ENCODE measurements at places on chromosomes 13 and 19. TPM values are rescaled to one million over a fixed set of nuclear protein-coding genes. Genes with fewer than 3 reads are reported as not detected.

GRCh38 chr19:8498295-8498694 lies 4.1 kb downstream of the PRAM1 start:
- H3K27ac ChIP-seq = no peak overlapping the region
- no peaks in the 10 kb centered on the region for H3K36me3 ChIP-seq
- peaks cover 7% of the 10 kb centered on the region for H3K4me1 ChIP-seq
- no peak overlapping the region for H3K4me3 ChIP-seq
- DNase-seq = no peak

GRCh38 chr19:32254509-32254890 lies 90.9 kb upstream of the ZNF507 start:
- no peaks in the 10 kb centered on the region for H3K4me1 ChIP-seq
- no peaks in the 10 kb centered on the region for H3K36me3 ChIP-seq
- no peak overlapping the region for H3K27ac ChIP-seq
- H3K4me3 ChIP-seq = no peak overlapping the region
- DNase-seq = no peak

DNA sequence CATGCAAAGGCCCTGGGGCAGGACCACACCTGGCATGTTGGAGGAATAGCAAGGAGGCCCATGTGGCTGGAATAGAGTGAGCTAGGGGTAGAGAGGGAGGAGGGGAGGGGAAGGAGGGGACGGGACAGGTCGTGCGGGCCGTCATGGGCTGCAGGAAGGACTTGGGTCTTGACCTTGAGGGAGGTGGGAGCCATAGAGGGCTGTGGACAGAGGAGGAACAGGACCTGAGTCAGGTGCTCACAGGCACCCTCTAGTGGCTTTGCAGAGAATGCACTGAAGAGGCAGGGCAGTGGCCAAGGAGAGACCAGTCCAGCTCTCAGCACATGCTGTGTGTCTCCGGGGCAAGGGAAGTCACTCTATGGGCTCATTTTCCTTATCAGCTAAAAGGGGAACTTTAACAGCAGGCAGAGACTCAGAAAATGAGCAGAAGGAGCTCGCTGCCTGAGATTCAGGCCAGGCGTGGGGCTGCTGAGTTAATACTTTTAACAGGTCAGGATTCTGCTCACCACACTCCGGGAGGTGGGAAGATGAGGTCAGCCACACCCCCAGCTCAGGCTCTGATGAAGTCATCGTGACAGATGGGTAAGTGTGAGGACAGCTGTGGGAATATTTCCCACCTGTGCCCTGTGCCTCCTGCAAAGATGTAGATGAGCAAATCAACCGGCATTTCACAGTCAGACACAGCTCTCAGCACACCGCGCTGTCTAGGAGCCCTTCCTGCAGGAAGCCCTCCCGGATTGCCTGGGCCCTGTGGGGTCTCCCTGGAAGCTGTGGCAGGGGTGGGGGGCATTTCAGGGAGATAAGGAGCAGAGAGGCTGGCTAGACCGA lies 6.0 kb upstream of the TNFAIP8L1 start:
- peaks cover 4% of the 10 kb centered on the region for H3K27me3 ChIP-seq
- H3K27ac ChIP-seq = no peak overlapping the region
- peak overlapping the region; percentile 78 for H3K4me3 ChIP-seq
- DNase-seq = peak; percentile 68
- H3K4me1 ChIP-seq = peaks cover 6% of the 10 kb centered on the region

GRCh38 chr13:23468811-23469210 lies 35.3 kb upstream of the SACS start:
- no peaks in the 10 kb centered on the region for H3K27me3 ChIP-seq
- no peaks in the 10 kb centered on the region for H3K36me3 ChIP-seq
- H3K4me3 ChIP-seq = peak overlapping the region; percentile 33
- peaks cover 64% of the 10 kb centered on the region for H3K4me1 ChIP-seq
- DNase-seq = no peak
- H3K27ac ChIP-seq = no peak overlapping the region

GRCh38 chr13:69935043-69935442 lies 172.6 kb upstream of the ATXN8OS start:
- H3K27ac ChIP-seq = no peak overlapping the region
- no peaks in the 10 kb centered on the region for H3K27me3 ChIP-seq
- H3K4me3 ChIP-seq = no peak overlapping the region
- DNase-seq = no peak
- no peaks in the 10 kb centered on the region for H3K36me3 ChIP-seq
- no peaks in the 10 kb centered on the region for H3K4me1 ChIP-seq

DNA sequence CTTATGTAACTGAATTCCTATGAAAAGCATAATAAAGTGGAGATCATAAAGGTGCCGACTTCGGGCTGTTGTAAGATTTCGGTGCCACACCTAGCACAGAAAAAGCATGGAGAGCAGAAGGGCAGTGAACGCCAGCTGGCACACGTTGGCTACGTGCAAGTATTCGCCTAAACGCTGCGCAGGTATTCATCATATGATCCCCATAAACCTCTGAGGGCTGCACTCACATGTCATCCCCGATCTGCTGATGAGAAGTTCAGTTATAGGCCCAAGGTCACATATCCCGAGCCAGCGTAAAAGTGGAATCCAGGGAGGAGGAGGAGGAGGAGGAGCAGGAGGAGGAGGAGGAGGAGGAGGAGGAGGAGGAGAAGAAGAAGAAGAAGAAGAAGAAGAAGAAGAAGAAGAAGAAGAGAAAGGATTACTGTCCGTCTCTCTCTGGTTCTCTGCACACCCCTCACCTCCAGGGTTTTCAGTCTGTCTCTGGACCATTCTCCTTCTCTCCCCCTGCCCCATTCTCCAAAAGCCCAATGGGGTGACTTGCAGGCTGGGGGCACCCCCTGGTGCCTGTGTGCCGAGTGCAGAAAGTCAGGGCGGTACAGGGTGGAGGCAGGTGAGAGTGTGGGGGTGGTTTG lies 18.6 kb upstream of the CYP2S1 start:
- H3K4me3 ChIP-seq = no peak overlapping the region
- no peak for DNase-seq
- no peaks in the 10 kb centered on the region for H3K36me3 ChIP-seq
- H3K27ac ChIP-seq = no peak overlapping the region
- H3K27me3 ChIP-seq = no peaks in the 10 kb centered on the region

GRCh38 chr13:111241006-111241755 lies 79.3 kb upstream of the TEX29 start:
- DNase-seq = no peak
- H3K27ac ChIP-seq = peak overlapping the region; percentile 59
- peaks cover 20% of the 10 kb centered on the region for H3K36me3 ChIP-seq
- no peaks in the 10 kb centered on the region for H3K27me3 ChIP-seq

DNA sequence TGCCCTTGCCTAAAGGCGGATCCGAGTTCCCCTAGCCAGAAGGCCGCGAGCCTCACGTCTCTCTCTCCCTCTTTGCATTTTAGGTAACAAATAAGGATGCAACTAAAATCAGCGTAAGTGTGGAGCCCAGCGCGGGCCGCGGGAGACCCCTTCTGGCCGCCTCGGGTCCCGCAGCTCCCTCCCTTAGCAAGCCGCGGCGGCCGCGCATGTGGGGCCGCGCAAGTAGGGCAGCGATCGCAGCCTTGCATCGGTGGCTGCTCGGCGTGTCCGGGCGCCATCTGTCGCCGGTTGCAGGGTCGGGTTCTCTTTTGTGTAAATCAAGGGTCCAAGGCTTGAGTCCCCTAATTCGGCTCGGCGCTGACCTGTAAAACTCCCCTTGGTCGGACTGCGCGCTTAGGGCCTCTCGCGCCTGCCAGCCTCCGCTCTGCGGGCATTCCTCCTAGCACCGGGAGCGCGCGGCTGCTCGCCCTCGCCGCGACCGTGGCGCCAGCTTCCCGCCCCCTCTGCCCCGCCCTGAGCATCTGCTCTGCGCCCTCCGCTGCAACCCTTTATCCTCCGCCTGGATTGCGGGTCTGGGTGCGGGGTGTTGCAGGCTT lies 2.7 kb downstream of the VSTM2B start:
- peak overlapping the region; percentile 84 for H3K4me3 ChIP-seq
- H3K27ac ChIP-seq = no peak overlapping the region
- no peaks in the 10 kb centered on the region for H3K36me3 ChIP-seq
- peak; percentile 76 for DNase-seq

DNA sequence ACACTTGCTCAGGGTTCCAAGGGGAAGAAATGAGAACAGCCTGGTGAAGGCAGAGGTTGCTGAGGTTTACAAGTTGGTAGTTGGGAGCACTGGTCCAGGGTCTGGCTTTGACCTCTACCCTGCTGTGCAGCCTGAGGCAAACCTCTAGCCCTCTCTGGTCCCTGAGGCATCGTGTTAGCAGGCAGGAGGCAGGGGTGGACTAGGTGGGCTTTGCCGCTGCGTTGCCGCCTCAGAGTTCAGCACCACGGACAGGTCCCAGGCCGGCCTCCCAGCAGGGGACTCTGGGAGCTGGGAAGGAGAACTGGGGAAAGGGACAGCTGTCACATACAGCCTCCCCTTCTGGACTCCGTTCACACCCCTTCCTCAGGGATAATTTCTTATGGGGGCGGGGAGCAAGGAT lies 3.1 kb downstream of the NCAN start:
- DNase-seq = peak; percentile 88
- H3K27me3 ChIP-seq = peaks cover 74% of the 10 kb centered on the region
- peaks cover 14% of the 10 kb centered on the region for H3K4me1 ChIP-seq
- no peak overlapping the region for H3K27ac ChIP-seq
- no peaks in the 10 kb centered on the region for H3K36me3 ChIP-seq

DNA sequence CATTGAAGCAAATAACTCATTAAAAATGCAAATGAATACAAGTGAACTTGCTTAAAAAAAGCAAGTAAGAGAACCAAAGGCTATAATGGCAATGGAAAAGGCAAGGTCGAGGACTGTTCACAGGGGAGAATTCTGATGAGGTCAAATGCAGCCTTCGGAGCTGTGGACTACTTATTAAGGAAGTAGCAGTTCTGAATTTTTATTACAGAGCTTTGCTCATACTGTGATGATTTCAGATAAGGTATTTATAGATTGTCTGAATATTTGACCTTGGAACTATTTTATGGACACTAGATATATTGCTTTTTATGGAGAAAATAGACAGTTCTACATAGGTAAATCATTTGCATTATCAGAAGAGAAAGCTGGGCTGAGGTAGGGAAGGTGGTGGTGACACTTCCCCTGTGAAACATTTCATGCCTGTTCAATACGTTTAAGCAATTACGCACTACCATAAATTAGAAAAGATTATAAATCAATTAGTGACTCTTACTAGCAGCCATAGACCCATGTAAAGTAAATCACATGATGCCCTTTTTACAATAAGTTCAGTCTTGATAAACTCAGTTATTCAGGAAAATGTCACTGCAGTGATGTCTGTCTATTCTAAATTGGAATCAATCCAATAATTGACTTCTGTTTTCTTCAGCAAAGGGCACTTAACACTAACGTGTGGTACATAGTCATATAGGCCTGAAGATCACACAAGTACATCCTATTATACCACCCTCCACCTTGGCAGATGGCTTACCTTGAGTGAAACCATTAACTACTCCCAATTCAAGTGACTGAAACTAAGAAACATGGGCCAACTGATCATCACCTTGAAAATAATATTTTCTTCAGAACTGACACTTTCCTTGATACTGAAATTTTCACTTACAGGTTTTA lies 260.0 kb downstream of the KLF12 start:
- H3K36me3 ChIP-seq = peaks cover 6% of the 10 kb centered on the region
- H3K4me1 ChIP-seq = peaks cover 3% of the 10 kb centered on the region
- no peak overlapping the region for H3K27ac ChIP-seq
- H3K4me3 ChIP-seq = no peak overlapping the region

DNA sequence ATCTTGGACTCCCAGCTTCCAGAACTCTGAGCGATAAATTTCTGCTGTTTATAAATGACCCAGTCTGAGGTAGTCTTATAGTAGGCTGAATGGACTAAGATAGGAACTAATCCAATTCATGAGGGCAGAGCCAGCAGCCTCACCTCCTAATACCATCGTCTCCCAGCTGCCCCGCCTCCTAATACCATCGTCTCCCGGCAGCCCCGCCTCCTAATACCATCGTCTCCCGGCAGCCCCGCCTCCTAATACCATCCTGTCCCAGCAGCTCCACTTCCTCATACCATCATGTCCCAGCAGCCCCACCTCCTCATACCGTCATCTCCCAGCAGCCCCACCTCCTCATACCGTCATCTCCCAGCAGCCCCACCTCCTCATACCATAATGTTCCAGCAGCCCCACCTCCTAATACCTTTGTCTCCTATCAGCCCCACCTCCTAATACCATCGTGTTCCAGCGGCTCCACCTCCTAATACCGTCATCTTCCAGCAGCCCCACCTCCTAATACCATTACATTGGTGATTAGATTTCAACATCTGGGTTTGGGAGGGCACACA lies 2.4 kb upstream of the ARGLU1 start:
- H3K4me3 ChIP-seq = peak overlapping the region; percentile 82
- peak; percentile 28 for DNase-seq
- peaks cover 5% of the 10 kb centered on the region for H3K36me3 ChIP-seq
- H3K27ac ChIP-seq = no peak overlapping the region
- peaks cover 33% of the 10 kb centered on the region for H3K4me1 ChIP-seq
- no peaks in the 10 kb centered on the region for H3K27me3 ChIP-seq

DNA sequence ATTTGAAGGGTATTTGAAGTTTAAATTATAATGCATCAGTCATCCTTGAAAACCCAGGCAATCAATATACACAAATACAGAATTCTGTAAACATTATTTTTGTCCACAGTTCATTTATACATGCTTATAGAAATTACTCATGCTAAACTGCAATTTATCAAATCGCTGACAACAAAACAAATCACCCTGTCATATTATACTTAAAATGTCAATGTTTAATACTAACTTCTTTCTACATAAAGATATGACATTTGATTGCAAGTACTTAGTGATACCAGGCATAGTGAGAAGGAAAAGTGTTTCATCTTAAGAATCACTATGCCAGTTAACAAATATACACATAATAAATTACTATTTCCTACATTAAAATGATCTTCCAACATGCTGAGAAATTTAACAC lies 232.0 kb downstream of the PCDH20 start:
- H3K4me1 ChIP-seq = no peaks in the 10 kb centered on the region
- H3K27ac ChIP-seq = no peak overlapping the region
- H3K36me3 ChIP-seq = no peaks in the 10 kb centered on the region

The SBK3 gene
- 0.39 TPM for total RNA-seq

The MYBPC2 gene
- total RNA-seq = not detected

The NEK5 gene
- total RNA-seq = 0.12 TPM

The NECTIN2 gene
- total RNA-seq = 78.5 TPM

The MBD3 gene
- total RNA-seq = 157 TPM

All from neural crest cell (in vitro differentiated cells).